ENCODE measurements at places on chromosomes 16 and 17.

DNA sequence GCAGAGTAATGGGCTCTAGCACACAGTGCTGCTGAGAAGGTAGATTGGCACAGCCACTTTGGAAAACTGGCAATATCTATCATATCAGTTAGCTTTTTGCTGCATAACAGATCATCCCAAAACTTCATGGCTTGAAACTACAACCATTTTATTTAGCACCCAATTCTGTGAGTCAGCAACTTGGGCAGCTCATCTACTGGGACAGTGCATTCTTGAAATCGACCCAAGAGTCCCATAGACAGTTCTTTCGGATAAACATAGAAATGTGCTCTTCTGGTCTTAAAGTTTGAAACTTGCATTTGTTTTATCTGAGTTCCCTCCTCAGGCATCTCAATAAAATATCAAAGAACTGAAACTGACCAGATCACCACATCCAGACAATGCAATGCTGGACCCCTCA is 76.7 kb downstream of the CEP112 start:
- no peak for DNase-seq

DNA sequence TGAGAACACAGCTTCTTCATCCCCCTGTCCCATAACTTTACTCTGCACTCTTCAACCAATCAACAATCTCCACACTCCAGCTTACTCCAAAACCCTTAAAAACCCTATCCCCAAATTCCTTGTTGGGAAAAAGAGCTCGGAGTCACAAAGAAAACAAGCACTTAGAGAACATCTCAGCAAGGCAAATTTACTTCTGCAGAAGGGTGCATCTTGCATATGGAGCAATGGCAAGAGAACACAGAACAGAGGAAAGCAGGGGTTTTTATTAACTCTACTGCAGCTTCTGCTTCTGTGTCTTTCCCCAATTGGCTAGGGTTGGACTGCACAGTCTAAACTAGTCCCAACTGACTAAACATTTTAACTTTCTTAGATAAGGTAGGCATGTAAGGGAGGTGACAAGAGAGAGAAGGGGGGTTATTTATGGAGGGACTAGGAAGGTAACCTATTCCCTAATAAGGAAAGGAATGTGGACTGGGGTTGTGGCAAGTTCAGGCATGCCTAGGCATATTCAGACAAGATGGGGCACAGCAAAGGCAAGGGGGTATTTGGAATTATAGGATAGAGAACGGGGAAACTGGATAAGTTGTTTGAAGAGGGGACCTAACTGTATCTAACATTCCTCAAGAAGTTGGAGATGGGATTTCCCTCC is 125.5 kb downstream of the CACNG3 start:
- DNase-seq = no peak

- no peak for DNase-seq
These were observed 44.3 kb upstream of the PSMD7 start for GRCh38 chr16:74252329-74252728.

DNA sequence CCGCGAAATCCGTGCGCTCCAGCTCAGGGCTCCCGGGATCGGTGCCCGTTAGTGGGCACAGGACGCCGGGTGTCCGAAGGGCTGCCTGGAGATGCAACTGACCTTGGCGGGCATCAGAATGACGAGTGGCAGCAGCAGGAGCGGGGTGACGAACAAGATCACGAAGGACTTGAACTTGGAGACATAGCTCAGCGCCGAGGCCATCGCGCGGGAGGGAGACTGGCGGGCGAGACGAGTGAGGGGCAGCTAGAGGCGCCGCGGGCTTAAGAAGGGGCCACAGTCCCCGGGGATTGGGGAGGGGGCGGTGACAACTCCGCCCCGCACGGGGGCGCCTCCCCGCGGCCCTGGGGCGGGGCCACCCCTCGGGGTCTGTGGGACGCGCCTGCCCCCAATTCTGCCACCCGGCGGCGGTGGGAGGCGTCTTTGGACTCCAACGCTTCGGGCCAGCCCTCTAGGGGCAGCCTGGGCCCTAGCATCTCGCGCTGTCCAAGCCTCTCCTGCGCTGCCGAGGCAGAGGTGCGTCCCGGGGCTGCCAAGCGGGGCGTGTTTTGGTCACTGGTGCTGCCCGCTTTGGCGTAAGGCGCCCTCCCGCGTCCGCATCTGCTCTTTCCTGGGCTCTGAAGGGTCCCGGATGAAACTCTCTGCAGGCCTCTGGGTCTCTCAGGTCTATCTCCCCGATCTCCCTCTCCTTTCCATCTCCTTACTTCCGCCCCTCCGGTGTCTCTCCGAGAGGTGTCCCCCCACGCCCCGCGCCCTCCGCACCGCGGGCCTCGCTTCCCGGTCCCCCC is at the start of gene SLC13A5:
TSS of gene SLC13A5 (minus strand) at position 240 of the 788 bp plus-strand sequence. CDS start at position 204, 36 bp downstream.
- DNase-seq = no peak

DNA sequence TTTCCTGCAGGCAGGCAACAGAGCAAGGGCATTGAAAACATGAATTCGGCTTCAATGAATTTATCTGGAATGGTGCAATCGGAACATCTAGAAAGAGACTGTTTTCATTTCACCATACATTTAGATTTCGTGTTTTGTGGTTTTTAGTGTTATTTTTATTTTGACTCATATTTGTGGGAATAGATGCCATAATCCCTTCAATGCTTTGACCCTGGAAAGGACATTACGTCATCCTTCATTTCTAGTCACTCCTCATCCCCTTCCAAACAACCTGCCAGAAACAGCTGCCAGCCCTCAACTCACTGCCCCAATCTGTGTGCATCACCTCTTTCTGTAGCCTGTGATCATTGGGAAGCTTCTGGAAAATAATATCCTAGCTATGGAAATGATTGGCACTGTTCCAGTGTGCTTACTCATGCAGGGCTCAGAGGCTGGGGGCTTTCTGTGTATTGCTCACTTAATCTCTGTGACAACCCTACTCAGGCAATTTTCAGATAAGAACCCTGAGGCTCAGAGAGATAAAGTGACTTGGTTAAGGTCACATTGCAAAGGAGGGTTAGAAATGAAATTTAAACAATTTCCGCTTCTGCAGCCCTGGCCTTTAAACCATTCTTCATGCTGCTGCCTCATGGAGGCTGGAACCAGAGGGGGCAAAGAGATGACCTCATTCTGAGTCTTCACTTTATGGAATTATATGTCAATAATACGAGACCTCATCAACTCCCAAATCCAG is 9.5 kb upstream of the KSR1 start:
- DNase-seq = no peak

DNA sequence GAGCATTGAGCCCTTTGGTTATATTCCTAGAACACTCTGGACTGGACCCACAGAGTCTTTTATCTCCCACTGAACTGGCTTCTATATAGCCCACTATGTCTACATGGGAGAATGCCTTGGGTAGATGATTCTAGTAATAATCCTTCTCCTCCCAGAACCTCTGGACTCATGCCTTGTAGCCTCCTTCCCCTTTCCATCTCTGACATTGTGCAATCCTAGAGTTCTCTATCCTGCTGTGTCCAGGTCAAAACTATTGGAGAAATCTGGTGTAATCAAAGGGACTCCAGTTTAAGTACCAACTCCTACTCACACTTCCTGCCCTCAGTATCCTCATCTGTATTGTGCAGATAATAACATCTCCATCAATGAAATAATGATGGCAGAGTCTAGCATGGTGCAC is 9.1 kb downstream of the RCVRN start:
- no peak for DNase-seq

GRCh38 chr17:3038941-3039340 is 24.5 kb downstream of the OR1D5 start:
- no peak for DNase-seq

DNA sequence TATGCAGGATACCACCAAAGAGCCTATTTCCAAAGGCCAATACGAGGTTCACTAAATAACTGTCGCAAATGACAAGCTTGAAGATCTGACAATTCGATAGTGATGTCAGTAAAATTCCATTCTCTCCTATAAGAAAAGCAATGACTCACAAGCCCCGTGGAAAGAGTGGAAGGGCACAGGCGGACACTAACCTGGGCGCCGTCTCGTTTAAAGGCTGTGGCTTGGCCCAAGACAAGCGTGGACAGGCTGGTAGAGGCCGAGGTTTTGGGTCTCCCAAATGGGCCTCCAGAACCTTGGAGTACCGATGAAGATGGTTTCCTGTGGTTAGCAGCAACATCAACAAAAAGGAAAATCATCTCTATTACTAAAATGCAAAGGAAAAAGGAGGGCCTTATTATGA is 16.5 kb upstream of the SLC38A8 start:
- no peak for DNase-seq

DNA sequence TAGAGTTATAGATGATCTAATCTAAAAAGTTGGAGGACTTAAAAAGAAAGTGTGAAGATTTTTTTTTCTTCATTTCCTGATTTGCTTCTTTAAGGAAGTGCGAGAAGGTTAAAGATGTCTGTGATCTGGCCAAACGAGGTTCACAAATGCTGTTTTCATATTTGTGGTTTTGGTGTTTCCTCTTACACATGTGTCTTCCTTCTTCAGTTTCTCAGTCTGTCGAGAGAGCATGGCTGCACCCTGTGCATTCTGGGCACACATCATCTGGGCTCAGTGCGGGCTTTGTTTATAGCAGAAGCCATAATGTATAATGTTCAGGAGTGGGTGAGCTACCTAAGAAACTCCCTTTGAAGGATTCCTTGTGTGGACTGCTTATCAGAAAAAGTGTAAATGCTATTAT is 260.4 kb upstream of the TBX2 start:
- peak; percentile 80 for DNase-seq
